Stimulated activated CD4-positive, alpha-beta T cell treated with anti-CD3 and anti-CD28 coated beads, Interleukin-2, amount 100 ng/mL, for 4 hours (primary cell): ENCODE measurements at places on chromosomes 3 and 15.

DNA sequence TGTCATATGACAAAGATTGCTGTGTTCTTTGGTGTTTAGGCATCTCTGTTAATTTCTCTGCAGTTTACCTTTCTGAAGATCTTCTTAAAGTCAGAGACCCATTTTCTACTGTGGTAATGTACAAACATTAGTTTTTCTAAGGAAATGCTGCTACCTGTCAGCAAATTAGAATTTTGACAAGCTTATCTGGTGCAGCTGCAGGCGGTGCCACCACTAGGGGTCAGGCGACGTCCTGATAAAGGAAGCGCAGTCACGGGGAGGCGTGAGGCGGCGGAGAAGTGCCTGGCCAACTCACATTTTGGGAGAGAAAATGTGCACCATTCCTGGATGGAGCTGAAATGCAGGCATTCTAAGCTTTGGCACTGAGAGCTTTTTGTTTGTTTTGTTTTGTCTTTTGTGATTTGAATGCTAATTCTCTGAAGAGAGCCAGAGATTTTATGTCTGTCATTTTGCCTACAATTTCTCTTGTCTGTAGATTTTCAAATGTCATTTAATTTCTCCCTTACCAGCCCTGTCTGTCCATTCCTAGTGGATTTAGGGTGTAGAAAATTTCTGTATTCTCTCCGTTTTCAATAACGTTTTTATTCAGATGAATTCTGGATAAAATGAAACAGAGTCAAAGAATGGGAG lies 24.9 kb upstream of the SIAH2 start:
- DNase-seq = peak; percentile 72

- no peak for DNase-seq
Measured at GRCh38 chr3:177567833-177568232, 370.6 kb upstream of the TBL1XR1 start.

DNA sequence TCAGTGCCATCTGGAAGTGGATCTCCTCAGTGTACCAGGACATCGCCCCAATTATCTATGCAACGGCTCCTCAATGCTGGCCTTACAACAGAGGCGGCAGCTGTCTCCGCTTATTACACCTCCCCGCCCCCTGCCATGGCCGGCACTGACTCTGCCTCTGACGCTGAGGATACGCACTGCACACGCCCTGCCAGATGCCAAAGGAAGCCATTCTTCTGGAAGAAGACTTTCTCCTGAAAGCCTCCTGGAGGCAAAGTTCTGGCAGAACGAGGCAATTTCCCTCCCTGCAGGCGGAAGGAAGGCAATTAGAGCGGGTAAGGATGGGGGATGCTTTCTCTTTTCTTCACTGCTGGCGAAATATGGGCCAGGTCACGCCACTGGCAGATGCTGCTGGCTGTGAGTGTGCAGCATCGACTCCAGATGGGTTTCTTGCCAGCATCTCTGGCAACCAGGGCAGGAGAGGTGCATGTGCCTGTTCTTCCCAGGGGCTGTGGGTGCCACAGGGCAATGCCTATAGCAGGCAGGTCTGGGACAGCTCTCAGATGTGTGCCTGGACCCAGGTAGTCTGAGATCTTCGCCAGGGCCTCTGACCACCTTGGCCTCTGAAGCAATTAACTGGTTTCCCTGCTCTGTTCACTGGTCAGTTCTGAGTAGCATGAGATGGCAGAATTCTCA lies 62.2 kb upstream of the MRPS22 start:
- no peak for DNase-seq

- DNase-seq = no peak
Measured at GRCh38 chr3:31432897-31433678, 99.6 kb upstream of the STT3B start.

DNA sequence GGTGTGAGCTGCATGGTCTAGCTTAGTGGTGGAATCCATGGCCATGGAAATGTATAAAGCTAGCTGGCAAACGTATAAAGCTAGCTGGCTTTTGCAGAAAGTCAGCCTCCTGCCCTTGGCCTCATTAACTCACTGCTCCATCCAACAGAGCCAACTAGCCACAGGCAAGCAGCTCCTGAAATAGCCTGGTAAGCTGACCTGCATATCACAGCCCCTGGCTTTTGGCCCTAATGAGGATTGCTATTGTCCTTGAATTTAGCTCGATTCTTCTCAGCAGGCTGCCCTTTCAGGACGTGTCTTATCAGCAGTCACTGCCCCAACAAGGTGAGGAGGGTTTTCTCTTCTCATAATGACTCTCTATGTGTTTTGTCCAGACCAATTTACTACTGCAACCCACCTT lies 446.8 kb downstream of the WDR72 start:
- no peak for DNase-seq

GRCh38 chr15:31480356-31481025 lies 153.9 kb downstream of the KLF13 start:
- no peak for DNase-seq

- DNase-seq = no peak
Measured at GRCh38 chr3:156516284-156516683, 38.6 kb downstream of the SSR3 start.
